ENCODE measurements at places on chromosomes 4 and X.

DNA sequence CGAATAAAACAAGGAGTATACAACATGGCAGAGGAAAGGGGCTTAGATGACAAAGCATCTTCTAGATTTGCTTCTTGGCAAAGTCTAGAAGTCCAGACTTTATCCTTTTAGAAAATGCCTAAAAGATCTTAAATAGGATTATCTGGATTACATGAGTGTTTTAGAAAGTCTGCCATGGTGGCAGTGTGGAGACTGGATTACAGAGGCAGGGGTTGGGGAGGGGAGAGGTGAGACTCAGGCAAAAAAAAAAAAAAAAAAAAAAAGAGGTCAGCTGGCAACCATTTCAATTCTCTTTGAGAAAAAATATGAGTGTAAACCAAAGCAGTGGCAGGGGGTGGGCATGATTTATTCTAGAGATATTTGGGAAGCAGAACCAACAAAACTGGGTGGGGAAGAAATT is 17.4 kb downstream of the ZNF827 start:
- no peak for DNase-seq

- no peak for DNase-seq
Measured at GRCh38 chr4:11299016-11299415, 129.7 kb downstream of the HS3ST1 start.

DNA sequence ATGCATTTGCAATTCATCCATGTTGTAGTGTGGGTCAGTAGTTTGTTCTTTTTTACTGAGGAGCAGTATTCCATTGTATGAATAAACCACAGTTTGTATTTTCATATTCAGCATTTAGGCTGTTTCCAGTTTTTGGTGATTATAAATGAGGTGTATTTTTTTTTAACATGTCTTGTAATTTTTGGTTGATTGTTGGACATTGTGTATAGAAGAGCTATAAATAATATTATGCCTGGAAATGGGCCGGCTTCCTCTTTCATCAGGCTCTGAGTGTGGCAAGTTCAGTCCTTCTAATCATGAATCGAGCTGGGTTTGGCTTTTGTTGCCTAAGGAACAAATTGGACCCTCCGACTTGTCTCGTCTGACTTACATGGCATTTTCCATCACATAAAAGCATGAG is 115.7 kb downstream of the PSAPL1 start:
- DNase-seq, result no peak

DNA sequence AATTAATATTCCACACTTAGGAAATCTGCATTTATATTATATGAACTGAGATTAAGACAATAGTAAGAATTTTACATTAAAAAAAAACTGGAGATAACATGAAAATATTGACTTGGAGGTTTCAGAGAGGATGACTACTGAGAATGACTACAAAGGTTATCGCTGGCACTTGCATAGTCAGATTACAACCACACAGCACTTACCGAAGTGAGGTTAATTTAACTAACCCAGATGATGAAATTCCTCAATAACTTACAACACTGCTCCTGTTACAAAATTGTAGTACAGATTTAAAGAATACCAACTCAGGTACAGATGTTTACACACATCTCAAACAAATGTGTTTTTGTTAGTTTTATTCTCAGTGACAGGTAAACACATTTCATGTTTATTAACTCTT is 283.5 kb downstream of the CAMK2D start:
- no peak for DNase-seq

- no peak for DNase-seq
Measured at GRCh38 chrX:71514367-71515037, 18.4 kb upstream of the OGT start.

DNA sequence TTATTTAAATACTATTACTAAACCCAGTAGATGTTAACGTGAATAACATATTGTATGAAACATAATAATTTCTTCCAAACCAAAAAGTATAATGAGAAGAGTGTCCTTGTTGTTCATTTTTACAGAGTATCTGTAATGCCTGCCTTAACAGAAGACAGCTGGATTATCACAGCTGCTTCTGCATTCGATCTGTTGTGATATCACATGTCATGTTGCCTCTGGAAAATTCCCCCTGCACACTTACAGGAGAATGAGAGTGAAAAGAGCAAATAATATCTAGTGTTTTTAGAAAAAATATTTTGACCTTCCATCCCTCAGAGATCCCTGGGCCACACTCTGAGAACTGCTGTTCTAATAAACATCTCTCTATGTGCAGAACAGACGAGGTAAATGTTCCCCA is 240.1 kb upstream of the NOCT start:
- DNase-seq, result no peak

- DNase-seq, result no peak
Measured at GRCh38 chr4:52618795-52619590, 40.1 kb downstream of the USP46 start.

- DNase-seq, result no peak
Measured at GRCh38 chrX:10989386-10989785, 121.7 kb upstream of the HCCS start.

DNA sequence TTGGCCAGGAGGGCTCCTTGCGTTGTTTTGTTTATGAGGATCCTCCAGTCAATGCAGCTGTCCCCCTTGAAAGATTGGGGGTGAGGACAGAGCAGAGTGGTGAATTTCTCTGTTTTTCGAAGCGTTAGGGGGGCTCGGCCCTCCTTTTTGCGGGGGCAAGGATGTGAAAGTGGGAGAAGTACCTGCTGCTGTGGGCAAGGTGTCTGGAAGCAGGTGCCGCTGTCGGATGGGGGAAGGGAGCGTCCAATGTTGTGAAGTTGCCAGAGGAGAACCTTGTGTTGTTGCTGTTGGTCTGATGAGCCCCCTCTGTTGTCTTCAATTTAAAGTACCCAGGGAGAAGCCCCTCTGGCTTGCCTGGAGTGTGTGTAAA is 613 bp downstream of the GLRB start:
- DNase-seq, result peak; percentile 55

GRCh38 chrX:34918091-34918736 is 24.4 kb upstream of the FAM47B start:
- peak; percentile 68 for DNase-seq

DNA sequence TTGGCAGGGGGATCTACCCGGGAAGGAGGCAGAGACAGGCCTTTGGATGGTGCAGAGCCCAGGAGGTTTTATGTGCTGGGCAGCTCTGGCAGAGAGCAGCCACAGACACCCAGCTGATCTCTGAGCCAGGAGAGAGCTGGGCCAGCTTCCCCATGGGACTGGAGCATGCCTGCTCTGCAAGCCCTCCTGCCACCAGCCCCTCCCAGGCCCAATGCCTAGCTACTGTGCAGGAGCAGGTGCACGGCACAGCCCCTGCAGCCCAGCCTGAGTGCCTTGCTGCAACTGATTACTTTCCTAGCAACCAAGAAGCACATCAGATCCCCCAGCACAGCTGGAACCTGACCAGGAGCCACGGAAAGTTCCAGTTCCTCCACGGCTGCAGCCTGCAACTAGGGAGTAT is 57.8 kb upstream of the BEND2 start:
- no peak for DNase-seq

DNA sequence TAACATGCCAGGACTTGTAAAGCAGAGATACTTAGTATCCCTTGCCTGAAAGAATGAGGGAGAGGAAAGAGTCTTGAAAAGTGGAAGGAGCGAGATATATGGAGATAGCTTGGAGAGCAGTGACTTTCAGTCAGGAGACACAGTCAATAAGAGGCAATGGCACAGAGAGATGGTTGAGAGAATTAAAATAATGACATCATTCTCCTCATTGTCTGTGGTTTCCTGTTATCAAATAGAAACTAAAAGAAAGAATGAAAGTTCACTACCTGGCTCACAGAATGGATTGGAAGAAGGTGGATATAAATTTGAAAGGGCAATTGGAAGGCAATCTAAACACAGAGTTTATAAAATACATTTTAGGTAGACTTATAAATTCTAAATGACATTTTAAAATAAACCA is 760.2 kb upstream of the AADAT start:
- DNase-seq, result peak; percentile 9

DNA sequence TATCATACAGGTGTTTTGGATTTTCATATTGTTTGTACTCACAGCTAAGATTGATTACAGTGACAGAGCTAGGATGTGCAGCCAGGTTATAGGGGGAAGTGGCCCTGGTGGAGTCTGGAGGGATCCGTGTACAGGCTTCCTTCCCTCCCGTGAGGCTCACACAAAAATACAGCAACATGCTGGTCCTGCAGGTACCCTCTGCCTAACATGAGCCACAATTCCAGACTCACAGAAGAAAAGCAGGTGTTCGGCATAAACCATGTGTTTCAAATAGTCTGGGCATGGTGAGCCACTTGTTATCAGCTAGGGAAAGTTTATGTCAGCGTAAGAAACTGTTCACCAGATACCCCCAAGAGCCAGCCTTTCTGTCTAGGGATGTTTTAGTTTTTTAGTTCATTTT is 82.9 kb downstream of the HTT start:
- no peak for DNase-seq

DNA sequence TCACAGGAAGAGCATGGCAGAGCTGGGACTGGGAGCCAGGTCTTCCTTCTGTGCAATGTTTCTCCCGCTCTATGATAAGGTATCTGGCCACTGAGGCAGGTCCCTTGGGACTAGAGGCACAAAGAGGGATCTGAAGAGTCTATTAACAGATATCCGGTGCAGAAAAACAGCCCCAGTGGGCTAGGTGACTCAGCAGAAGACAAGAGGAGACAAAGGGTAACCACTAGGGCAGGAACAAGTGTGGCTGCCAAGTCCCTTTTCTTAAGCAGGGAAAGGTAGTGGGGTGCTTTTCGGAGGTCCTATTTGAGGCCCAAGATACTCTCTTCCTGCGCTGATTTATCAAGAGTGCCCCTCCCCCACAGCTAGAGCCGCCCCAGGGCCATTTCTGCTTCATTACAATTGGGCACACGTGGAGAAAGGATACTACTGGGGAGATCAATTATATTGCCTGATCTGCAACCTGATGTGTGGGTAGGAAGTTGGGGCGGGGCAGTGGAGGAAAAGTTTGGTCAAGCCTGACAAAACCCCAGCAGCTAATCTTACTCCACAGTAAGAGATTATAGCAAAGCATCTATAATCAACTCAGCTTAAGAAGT is at the start of gene DGAT2L6:
Gene DGAT2L6, plus strand, starts transcription at position 546 of the 596 bp plus-strand sequence. CDS start 100 bp downstream, outside the sequence.
- DNase-seq, result no peak

GRCh38 chr4:143186649-143187048 is 1.9 kb downstream of the USP38 start:
- peak; percentile 15 for DNase-seq

- no peak for DNase-seq
Measured at GRCh38 chr4:15413623-15414019, 14.2 kb upstream of the C1QTNF7 start.

GRCh38 chrX:110985470-110985869 is 110.5 kb upstream of the PAK3 start:
- peak; percentile 70 for DNase-seq

GRCh38 chrX:23742697-23743622 is at the start of gene ACOT9:
Gene ACOT9, minus strand, starts transcription at chrX:23743276. Its CDS starts 132 bp downstream, at chrX:23743144.
- DNase-seq, result peak; percentile 98

GRCh38 chrX:72305286-72306084 is at the start of gene CITED1:
Gene CITED1, minus strand, starts transcription at chrX:72305914. Its CDS starts 3,045 bp downstream, at chrX:72302869.
- peak; percentile 54 for DNase-seq

GRCh38 chrX:119410027-119410819 is 11.1 kb downstream of the SLC25A43 start:
- peak; percentile 66 for DNase-seq

- DNase-seq, result no peak
Measured at GRCh38 chrX:9878146-9878820, 88.9 kb upstream of the CLDN34 start.

DNA sequence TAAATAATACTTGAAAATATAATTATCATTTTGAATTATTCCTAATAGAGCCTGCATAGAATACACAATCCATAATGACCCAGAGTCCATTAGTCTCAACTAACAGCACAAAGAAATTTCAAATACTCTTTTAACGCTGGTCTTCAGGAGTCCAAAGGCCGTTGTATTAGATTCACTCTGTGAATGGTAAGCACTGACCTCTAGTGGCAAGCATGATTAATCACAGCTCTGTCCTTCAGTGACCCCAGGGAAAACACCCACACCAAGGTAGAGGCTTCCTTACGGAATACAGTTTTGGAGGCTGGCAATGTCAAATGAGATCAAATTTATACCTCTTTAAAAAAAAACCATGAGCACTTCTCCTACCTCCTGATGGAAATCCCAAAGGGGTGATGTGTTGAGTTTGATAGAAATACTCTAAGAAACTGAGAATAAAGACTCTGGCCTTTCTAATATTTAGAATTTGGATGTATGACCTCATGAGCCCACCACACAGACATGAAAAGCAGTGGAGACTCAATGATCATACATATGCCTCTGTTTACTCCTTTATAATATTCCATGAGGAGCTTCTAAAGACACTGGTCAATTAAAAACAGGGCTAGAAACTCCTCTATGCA is 147.2 kb upstream of the DKK2 start:
- peak; percentile 75 for DNase-seq

GRCh38 chr4:52196606-52197130 is 145.6 kb downstream of the SPATA18 start:
- DNase-seq, result no peak

DNA sequence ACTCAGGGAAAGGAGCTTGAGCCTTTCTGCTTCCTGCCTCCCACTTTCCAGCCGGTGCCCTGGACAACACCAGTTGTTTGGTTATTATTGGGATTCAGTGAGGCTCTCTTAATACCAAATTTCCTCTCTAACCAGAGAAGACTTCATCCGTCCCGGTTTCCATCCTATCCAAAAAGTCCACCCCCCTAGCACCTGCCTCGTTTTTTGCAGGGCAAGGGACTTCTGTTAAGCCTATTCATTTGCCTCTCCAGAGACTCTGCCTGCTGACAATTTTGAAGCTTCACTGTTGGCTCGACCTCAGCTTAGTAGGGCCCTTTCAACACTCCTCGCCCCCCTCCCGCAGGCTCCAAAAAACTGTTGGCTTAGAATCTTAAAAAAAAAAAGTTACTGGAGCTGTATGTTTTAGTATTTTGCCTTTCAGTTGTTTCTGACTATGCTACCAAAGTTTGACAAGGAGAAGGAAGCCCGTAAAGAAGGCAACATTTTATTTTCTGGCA is 779 bp upstream of the PRSS12 start:
- no peak for DNase-seq

DNA sequence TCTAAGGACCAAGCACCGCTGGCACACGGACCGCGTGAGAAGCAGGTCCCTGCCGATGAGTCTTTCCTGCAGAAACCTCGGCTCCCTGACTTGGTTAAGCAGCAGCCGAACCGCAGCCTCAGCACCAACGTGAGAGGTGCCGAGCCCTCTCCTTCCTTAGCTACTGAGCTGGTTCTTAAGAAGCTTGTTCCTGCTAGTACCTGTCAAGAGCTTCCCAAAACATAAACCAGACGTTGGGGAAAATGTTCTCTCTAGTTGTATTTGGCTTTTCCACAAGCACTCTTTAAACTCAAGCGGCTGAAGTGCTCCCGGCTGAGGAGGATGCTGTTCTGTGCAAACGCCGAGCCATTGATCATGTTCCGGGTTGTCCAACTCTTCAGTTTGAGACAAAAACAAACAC is 29.3 kb upstream of the TLR3 start:
- DNase-seq, result peak; percentile 37

DNA sequence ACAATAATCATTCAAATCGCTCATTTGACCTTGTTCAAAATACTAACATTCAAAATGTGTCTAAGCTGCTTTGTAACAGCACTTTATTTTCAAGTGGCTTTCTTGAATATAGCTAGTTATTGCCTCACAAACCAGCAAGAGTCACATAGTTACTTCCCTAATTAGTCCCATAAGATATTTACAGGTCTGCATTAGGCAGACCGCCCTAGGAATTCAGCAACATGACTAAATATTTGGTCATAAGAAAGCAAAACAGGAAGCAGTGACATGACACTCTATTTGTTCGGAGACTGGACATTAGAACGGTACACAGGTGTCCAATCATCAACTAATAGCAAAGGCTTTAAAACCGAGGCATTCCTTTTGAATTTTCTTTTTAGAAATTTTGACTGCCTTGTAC is 262.0 kb downstream of the COL25A1 start:
- no peak for DNase-seq
